Adipose tissue (tissue), 3 donors: ENCODE measurements at places on chromosomes 16 and 17. TPM values are rescaled to one million over a fixed set of nuclear protein-coding genes. Genes with fewer than 3 reads are reported as not detected.

The DPEP3 gene
- polyA plus RNA-seq: 0.34 TPM

The SALL1 gene
- polyA plus RNA-seq: not detected

The OR3A3 gene
- not detected for polyA plus RNA-seq

The HOXB2 gene
- polyA plus RNA-seq: 24.3 TPM

The OMG gene
- 0.06 TPM for polyA plus RNA-seq

The MILR1 gene
- polyA plus RNA-seq: 4.3 TPM

The MT1F gene
- polyA plus RNA-seq: 130 TPM

The HS3ST6 gene
- polyA plus RNA-seq: not detected

The SMIM5 gene
- 1.4 TPM for polyA plus RNA-seq

The GPR142 gene
- polyA plus RNA-seq: 0.31 TPM

The MT1M gene
- polyA plus RNA-seq: 1,265 TPM

The CFAP52 gene
- polyA plus RNA-seq: not detected
